ENCODE measurements at places on chromosomes 16 and 17. TPM values are rescaled to one million over a fixed set of nuclear protein-coding genes. Genes with fewer than 3 reads are reported as not detected.

DNA sequence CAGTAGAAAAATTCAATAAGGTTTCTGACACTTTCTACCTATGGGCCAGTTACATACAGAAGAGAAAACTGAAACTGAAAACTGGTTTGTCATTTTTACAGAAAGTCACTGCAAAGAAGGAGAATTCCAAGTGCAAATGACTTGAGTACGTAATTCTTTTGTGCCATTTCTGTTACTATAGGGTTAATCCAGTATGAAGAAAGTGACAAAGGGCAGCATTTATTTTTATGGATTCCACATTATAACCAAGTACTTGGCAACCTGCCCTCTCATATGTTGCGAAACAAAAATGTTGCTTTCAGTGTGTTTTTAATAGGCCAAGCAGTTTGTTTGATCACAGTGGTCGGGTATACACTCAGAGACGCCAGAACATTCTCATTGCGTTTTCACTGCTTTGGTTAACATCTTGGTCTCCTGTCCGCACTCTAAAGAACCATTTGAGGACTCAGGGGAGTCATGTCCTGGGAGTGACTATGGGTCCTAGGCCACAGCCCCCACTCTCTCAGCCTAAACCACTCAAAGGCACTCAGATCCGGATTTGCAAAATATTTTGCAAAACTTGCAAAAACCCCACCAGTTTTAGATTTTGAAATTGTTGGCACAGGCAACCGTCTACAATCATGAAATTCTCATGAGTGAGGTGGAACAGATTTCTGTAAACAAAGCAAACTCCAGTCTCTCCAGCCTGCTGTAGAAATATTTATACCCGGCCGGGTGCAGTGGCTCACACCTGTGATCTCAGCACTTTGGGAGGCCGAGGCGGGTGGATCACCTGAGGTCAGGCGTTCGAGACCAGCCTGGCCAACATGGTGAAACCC, 15.4 kb upstream of the HELZ start:
- no peak for ATAC-seq

DNA sequence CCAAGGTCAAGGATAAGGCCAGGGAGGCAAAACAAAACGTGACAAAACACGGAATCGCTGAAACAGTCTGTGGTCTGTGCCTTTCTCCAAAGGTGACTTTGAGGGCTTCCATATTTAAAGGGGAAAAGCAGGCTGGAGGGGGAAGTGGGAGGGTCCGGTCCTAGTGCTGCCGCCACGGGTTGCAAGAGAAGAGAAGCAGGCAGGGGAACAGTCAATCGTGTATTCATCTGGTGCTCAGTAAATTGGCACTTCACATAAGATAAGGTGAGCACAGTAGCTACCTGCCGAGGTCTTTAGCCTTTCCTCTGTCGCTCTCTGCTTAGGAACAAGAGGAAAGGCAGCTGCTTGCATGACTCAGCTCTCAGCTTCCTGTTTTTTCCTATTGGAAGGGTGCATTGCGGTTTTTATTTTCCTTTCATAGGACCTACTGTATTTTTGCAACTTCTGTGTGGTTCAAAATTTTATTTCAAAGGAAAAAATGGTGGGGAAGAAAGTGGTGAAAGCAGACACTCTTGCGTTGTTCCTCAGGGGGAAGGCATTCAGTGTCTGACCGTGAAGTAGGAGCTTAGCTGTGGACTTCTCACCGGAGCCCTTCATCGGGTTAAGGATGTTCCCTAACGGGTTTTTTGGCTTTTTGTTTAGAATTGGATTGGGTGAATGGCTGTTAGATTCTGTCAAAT, 7.1 kb upstream of the LGALS3BP start:
- peak; percentile 63 for ATAC-seq

- no peak for ATAC-seq
These were observed 32.6 kb upstream of the CLEC19A start for GRCh38 chr16:19252904-19253303.

- no peak for ATAC-seq
These were observed 193.0 kb downstream of the SPECC1 start for GRCh38 chr17:20202141-20202621.

- ATAC-seq: peak; percentile 66
These were observed 355.3 kb downstream of the TOX3 start for GRCh38 chr16:52191531-52192134.

DNA sequence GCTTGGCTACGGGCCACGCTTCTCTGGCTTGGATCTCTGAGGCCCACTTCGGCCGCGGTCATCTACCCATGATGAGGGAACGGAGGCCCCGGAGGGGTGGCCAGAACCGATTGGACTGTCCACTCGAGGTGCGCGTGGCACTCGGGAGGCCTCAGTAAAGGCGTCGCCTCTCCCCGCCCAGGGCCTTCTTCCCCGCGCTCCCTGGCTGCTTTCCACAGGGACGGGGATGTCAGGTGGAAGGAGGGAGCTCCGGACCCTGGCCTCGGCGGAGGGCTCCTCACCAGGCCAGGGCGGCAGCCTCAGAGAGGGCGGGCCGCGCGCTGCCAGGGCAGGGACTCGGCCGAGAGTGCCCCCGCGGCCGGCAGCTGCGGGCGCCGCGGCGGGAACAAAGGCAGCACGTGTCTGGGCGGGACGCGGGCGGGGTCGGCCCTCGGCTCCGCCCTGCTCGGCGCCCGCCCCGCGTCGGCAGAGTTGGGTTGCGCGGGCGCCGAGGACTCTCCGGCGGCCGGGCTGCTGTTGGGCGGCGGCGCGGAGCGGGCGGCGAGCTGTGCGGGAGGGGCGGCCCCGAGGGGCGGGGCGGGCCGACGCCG, 587 bp upstream of the CDK5R1 start:
- ATAC-seq: peak; percentile 78

GRCh38 chr16:57949595-57950238, 21.2 kb downstream of the CNGB1 start:
- no peak for ATAC-seq

GRCh38 chr17:67090341-67090740, 46.0 kb downstream of the CACNG1 start:
- ATAC-seq: no peak

- no peak for ATAC-seq
These were observed 308.2 kb upstream of the GOT2 start for GRCh38 chr16:59042301-59042700.

DNA sequence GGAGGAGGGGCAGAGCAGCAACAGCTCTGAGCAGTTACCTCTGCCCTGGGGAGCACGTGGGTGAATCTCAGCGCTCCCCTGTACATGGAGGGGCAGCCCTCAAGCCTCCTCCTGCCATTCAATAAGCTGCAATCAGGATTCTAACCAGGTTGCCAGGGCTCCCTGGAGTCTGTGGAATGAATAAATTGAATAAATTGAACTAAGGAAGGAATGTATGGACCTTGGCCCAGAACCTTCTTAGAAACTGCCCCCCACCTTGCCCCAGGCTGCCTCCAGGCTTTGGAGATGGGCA, 1.6 kb upstream of the CDH16 start:
- peak; percentile 73 for ATAC-seq

GRCh38 chr16:56886826-56887225, 21.8 kb downstream of the SLC12A3 start:
- ATAC-seq: no peak

GRCh38 chr17:38418693-38419507, 9.4 kb upstream of the ARHGAP23 start:
- peak; percentile 21 for ATAC-seq

DNA sequence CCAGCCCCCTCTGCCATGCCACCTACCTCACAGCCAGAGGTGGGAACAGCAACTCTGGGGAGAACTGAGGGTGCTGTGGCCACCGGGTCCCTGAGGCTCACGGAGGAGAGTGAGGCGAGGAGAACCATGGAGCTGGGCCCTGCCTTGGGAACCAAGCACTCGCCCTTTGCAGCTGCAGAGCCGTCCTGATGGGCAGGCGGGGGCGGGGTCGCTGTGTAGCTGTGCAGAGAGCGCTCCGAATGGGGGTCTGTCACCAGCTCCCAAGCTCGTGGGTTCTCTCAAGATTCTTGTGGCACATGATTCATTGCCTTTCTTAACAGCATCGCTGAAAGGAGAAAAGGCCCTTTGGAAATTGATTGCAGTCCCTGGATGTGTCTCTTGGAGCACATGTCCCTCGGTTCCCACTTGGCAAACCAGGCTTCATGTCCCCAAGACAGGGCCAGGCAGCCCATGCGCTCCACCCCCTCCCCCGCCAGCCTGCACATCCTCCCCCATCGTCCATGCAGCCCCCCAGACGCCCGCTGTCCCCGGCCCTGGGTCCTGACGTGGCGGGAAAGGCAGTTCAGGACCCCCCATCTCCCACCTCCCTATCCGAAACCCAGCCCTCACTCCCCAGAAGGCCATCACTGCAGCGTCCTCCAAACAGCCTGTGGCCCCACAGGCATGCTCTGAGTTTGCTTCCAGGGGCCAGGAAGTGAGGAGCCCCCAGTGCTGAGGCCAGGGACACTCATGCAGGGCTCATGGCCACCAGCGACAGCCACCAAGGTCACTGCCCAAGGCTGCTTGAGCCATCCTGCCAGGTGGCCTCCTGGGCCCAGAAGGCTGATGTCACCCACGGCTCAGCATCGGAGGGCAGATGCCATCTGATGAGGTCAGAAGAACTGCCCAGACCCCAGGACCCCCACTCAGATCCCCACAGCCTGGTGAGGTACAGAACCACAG, 20.6 kb upstream of the CHMP6 start:
- peak; percentile 77 for ATAC-seq

- ATAC-seq: no peak
These were observed 75.9 kb downstream of the CES1 start for GRCh38 chr16:55756963-55757362.

GRCh38 chr17:44310188-44310587, 1.8 kb downstream of the RUNDC3A start:
- ATAC-seq: no peak

- no peak for ATAC-seq
These were observed 4.5 kb downstream of the ZNF646 start for GRCh38 chr16:31078597-31079341.

DNA sequence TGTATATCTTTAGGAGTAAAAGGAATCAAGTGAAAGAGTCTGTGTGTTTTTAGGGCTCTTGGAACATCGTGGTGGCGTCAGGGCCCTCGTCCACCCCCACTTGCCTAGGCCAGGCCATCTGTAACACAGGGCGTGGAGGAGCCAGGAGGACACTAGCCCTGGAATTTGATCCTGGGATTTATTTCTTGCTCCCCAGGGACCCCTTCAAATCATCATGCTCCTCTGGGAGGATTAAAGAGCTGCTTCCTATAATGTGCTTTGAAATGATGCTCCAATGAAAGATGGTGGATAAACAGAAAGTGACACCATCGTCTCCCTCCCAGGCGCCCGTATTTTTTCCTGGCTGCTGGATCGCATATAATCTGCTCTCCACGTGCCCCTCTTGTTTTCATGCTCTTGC, 113.3 kb downstream of the AATF start:
- peak; percentile 53 for ATAC-seq

GRCh38 chr17:57945996-57946797, 9.0 kb downstream of the CUEDC1 start:
- ATAC-seq: no peak

- ATAC-seq: no peak
These were observed 40.7 kb upstream of the SLC38A10 start for GRCh38 chr17:81335773-81336157.

The SPAG5 gene
- total RNA-seq: 6.5 TPM

The TERB1 gene
- total RNA-seq: not detected

The TEKT1 gene
- total RNA-seq: 0.82 TPM

The GRIN2C gene
- total RNA-seq: 0.54 TPM

The KIF2B gene
- total RNA-seq: 0.27 TPM

The RSPRY1 gene
- total RNA-seq: 59.4 TPM
